Activated CD8-positive, alpha-beta memory T cell treated with anti-CD3 and anti-CD28 coated beads, Interleukin-2, amount 10 ng/mL, durations not matched to agents 7 days and 5 days (primary cell): ENCODE measurements at places on chromosomes 7 and 10.

DNA sequence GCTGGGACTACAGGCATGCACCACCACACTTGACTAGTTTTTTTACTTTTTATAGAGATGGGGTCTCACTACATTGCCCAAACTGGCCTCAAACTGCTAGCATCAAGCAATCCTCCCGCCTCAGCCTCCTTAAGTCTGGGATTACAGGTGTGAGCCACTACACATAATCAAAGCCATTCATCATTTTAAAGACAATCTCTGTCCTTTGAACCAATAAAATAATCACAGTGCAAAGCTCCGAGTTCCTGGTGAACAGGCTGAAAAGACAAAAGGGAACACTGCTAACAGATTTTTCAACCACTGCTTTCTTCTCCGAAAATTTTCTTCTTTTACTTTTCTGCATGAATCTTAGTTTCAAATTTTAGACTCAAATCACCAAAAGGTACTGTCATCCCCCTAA is 58.5 kb downstream of the PARD3 start:
- DNase-seq, result no peak

- no peak for DNase-seq
These were observed 129.4 kb downstream of the RGS10 start for GRCh38 chr10:119413093-119413453.

GRCh38 chr7:78279032-78279431 is 480.5 kb downstream of the PHTF2 start:
- DNase-seq, result no peak

DNA sequence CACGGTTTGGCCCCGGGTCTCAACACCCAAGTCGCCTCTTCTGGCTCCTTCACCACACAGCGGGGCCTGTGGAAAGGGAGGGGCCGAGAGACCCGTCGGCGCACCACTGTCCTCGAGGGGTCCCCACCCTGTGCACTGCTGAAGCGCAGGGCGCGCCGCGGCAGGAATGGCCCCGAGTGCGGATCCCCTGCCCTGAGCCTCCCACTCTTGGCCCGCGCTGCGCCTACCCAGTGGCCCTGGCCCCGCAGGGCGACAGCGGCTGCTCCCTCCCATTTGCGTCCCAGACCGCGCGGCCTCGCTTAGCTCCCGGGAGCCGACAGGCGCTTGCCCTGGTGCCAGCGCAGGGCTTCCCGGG is 2.1 kb upstream of the SFMBT2 start:
- no peak for DNase-seq

- no peak for DNase-seq
These were observed 88.0 kb downstream of the PDGFA start for GRCh38 chr7:431658-432111.
